ENCODE measurements at places on chromosomes 5 and 9. TPM values are rescaled to one million over a fixed set of nuclear protein-coding genes. Genes with fewer than 3 reads are reported as not detected.

CCNB1 gene
- 17.6 TPM for total RNA-seq

PCDHGB6 gene
- total RNA-seq = 10.2 TPM

SLC25A48 gene
- 0.21 TPM for total RNA-seq

MYOZ3 gene
- total RNA-seq = 4.5 TPM

MRPS30 gene
- 72.4 TPM for total RNA-seq

LMBRD2 gene
- 16.5 TPM for total RNA-seq

F12 gene
- not detected for total RNA-seq

CCL27 gene
- not detected for total RNA-seq

FCN2 gene
- total RNA-seq = 0.46 TPM

DNA sequence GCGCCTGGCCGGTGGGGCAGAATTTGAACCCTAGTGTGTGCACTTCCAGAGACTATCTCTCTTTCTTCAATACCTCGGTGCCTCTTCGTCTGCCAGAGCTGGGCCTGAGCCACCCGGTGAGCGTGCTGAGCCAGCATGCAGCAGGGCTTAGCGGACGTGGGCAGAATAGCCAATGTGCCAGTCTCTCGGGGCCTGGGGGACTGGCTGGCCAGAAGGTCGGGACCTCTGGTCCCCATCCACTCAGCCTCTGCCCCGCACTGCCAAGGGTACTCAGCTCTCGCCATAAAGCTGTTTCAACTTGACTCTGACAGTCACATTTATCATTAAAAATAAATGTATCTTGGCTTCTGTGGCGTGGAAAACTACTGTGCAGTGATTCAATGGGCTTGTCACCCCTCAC, 4.2 kb upstream of the FIBCD1 start:
- peaks cover 16% of the 10 kb centered on the region for H3K4me1 ChIP-seq
- no peak overlapping the region for H3K27ac ChIP-seq
- no peak for DNase-seq
- H3K27me3 ChIP-seq = peaks cover 60% of the 10 kb centered on the region
- no peaks in the 10 kb centered on the region for H3K36me3 ChIP-seq
- H3K4me3 ChIP-seq = no peak overlapping the region

GRCh38 chr9:15856591-15856990, 303.7 kb downstream of the CCDC171 start:
- no peak for DNase-seq
- H3K4me3 ChIP-seq = no peak overlapping the region
- no peaks in the 10 kb centered on the region for H3K36me3 ChIP-seq
- H3K27ac ChIP-seq = no peak overlapping the region
- no peaks in the 10 kb centered on the region for H3K4me1 ChIP-seq
- no peaks in the 10 kb centered on the region for H3K27me3 ChIP-seq

- peaks cover 24% of the 10 kb centered on the region for H3K4me1 ChIP-seq
- DNase-seq = no peak
- H3K36me3 ChIP-seq = no peaks in the 10 kb centered on the region
- H3K27ac ChIP-seq = no peak overlapping the region
- H3K27me3 ChIP-seq = no peaks in the 10 kb centered on the region
Measured at GRCh38 chr5:124454081-124454480, 292.4 kb downstream of the ZNF608 start.

- peak within 1 kb of the TSS; percentile 41 for H3K4me3 ChIP-seq
- no peak within 1 kb of the TSS for H3K27ac ChIP-seq
- DNase-seq = peak; percentile 18
- no peaks in the 10 kb centered on the region for H3K36me3 ChIP-seq
- no peaks in the 10 kb centered on the region for H3K27me3 ChIP-seq
Measured at GRCh38 chr5:16179511-16179935, at the start of gene MARCHF11. Gene MARCHF11 (minus strand): TSS chr5:16179791. CDS start chr5:16179575, 216 bp downstream.

- H3K4me3 ChIP-seq = no peak overlapping the region
- no peak overlapping the region for H3K27ac ChIP-seq
- no peaks in the 10 kb centered on the region for H3K27me3 ChIP-seq
Measured at GRCh38 chr9:89655056-89655989, 50.5 kb downstream of the GADD45G start.

DNA sequence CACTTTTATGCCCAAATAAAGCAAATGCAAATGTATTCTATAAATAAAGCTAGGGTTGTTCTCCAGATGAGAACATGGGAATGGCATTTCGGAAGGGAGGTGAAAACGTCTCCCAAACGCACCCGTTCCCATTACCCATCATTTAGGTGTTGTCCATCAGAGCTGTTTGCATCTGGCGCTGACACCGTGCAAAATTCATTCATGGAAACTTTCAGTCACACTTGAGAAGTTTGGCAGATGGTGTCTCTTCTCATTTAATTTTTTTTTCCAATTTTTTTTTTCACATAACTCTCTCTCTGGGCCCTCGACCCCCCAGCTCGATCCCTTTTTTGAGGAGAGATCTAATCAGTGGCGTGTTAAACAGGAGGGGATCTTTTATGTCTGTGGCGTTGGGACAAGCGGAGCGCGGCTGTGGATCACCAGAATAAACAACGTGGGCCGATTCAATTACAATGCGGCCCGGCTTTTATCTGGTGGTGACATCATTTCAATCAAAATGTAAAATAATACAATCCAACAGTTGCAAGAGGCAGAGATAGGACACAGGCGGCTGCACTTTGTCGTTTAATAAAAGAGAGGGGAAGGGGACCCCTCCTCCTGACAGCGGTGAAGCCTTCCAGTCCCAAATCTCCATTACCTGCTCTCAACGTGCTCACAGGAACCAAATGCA, 246.1 kb upstream of the IRX4 start:
- H3K27me3 ChIP-seq = peaks cover 4% of the 10 kb centered on the region
- no peaks in the 10 kb centered on the region for H3K4me1 ChIP-seq
- no peak for DNase-seq
- H3K4me3 ChIP-seq = no peak overlapping the region
- H3K27ac ChIP-seq = no peak overlapping the region

DNA sequence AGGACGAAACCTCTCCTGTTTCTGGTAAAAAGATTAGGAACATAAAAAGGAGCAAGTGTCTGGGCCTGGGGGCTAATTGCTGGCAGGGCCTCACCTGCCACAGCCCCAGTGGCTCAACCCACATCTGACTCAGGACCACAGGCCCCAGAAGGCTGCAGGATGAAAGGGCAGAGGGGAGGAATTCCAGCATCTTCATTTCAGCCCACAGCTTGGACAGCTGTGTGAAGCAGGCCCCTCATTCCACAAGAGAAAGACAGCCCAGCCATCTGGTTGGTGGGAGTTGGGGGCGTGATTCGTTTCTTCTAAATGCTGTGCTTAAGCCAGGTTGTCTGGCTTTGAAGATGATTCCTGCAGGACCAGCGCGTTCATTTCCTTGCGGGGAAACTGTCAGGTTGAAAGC, 29.1 kb downstream of the NKX2-5 start:
- H3K4me1 ChIP-seq = no peaks in the 10 kb centered on the region
- DNase-seq = no peak
- H3K27ac ChIP-seq = no peak overlapping the region
- no peak overlapping the region for H3K4me3 ChIP-seq

- no peaks in the 10 kb centered on the region for H3K27me3 ChIP-seq
- no peak overlapping the region for H3K4me3 ChIP-seq
Measured at GRCh38 chr5:164362835-164363234, 857.4 kb downstream of the MAT2B start.

DNA sequence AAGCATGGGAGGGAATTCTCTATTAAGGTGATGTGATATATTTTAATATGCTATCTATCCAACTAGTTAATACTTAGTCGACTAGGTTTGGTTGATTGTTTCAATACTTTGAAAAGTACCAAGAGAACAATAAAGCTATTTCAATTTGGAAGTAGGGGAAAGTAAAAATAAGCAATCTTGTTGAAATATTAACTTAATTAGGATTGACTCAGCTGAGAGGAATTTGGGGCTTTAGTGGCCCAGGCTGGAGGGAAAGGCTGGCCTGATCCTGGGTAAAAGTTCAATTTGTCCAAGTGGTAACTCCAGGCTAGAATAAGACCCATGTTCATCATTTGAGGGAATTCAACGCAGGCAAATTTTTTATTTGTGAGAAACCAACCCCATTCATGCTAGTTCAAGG, 48.6 kb downstream of the NMUR2 start:
- H3K27me3 ChIP-seq = no peaks in the 10 kb centered on the region
- no peak for DNase-seq
- H3K4me1 ChIP-seq = no peaks in the 10 kb centered on the region
- H3K36me3 ChIP-seq = no peaks in the 10 kb centered on the region

GRCh38 chr5:174424219-174425053, 299.9 kb upstream of the MSX2 start:
- H3K4me3 ChIP-seq = no peak overlapping the region
- no peak overlapping the region for H3K27ac ChIP-seq
- H3K4me1 ChIP-seq = peaks cover under 1% of the 10 kb centered on the region

GRCh38 chr5:138874771-138875551, at the start of gene LRRTM2:
Gene LRRTM2 (minus strand): TSS chr5:138875335. CDS start chr5:138874911, 424 bp downstream.
- no peak within 1 kb of the TSS for H3K27ac ChIP-seq
- no peaks in the 10 kb centered on the region for H3K27me3 ChIP-seq
- H3K36me3 ChIP-seq = no peaks in the 10 kb centered on the region

- no peaks in the 10 kb centered on the region for H3K27me3 ChIP-seq
- no peak for DNase-seq
- no peak overlapping the region for H3K4me3 ChIP-seq
- no peak overlapping the region for H3K27ac ChIP-seq
- no peaks in the 10 kb centered on the region for H3K4me1 ChIP-seq
Measured at GRCh38 chr5:109916481-109917153, 226.9 kb downstream of the MAN2A1 start.

GRCh38 chr5:137281201-137281600, 217.9 kb downstream of the SPOCK1 start:
- DNase-seq = no peak
- H3K4me3 ChIP-seq = no peak overlapping the region
- H3K4me1 ChIP-seq = peaks cover 16% of the 10 kb centered on the region
- peak overlapping the region; percentile 65 for H3K27ac ChIP-seq
- no peaks in the 10 kb centered on the region for H3K27me3 ChIP-seq
- H3K36me3 ChIP-seq = no peaks in the 10 kb centered on the region

DNA sequence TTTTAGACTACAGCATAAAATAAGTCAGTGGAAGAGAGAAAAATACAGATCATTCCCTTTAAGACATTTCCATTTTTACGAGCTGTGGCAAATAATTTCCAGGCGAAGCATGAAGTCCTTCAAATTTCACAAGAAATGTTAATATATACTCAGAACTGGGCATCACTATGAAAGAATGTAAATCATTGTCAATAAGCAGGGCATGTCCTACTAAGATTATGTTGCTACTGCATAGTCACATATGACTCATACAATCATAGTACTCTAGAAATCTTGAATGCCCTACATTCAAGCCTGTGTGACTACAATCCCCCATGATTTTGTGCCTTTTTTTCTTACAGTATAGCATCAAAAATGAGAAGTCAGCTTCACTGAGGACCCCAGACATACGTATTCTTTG, 485.2 kb upstream of the FTMT start:
- H3K4me1 ChIP-seq = no peaks in the 10 kb centered on the region
- DNase-seq = no peak
- H3K36me3 ChIP-seq = no peaks in the 10 kb centered on the region
- no peaks in the 10 kb centered on the region for H3K27me3 ChIP-seq

DNA sequence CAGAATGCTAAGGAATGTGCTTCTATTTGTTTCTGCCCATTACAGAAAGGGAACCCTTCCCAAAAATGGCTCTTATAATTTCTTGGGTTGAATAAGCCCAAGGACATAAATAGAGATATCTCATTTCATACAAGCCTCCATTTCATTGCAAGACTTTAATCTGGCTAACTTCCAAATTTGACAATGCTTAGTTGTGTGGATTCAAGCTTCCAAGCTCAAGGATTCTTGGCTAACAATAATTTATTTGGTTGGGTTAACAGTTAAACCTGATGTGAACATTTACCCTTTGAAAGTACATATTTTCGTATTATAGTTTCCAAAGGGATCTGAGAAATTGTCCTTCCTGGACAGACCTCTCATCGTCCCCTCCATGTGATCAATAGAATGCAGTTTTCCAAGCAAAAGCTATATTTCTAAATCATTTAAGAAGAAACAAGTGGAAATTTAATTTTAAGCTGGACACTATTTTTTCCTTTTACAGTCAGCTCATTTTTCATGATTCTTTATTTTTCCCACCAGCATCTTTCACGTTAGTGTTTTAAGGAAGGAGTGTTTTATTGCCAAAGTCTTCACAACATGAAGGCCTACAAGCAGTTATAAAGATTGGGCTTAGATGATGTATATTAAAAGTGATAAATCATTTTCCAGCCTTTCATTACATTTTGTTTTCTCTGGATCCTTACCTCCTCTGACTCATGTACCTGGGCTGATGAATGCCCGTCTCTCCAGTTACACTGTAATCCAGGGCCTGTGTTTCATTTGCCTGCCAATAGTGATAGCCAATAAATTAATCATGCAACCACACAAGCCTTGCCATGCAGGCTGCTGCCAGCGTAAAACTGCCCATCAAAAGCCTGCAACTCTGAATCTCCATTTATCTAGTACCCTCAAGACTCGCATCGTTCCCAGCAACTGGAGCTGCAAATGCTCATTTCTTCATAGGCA, 176.7 kb downstream of the NTRK2 start:
- H3K4me3 ChIP-seq = no peak overlapping the region
- no peaks in the 10 kb centered on the region for H3K36me3 ChIP-seq
- H3K27me3 ChIP-seq = no peaks in the 10 kb centered on the region
- H3K27ac ChIP-seq = no peak overlapping the region
- no peaks in the 10 kb centered on the region for H3K4me1 ChIP-seq
- no peak for DNase-seq

DNA sequence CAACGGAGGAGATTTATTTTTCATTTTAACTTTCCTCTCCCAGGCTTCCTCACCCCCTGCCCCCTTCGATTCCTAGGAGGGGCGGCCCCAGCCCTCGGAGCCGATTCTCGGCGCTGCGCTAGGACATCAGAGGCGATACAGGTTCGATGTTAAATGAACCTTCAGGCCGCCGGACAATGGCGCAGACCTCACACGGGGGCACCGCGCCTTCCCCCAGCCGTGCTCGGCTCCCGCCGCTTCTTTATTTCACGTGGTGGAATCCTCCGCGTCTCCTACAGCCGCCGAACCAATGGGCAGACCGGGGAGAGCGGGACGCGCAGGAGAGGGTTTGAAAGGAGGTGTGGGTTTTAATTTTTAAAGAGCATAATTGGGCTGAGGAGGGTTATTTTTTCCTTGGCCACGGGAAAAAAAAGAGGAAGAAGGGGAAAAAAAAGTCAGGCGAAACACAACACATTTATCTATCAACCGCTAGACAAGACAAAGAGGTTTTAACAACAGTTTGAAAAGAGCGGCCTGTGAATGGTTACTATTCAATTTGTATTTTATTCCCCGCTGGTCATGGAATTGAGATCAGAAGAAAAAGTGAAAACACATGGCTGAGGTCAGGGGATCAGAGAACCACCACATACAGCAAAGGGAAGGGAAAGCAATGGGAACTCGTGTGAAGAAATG, 126.8 kb downstream of the TMEM174 start:
- peaks cover 12% of the 10 kb centered on the region for H3K4me1 ChIP-seq
- H3K27me3 ChIP-seq = peaks cover 41% of the 10 kb centered on the region
- H3K4me3 ChIP-seq = no peak overlapping the region
- no peaks in the 10 kb centered on the region for H3K36me3 ChIP-seq
- H3K27ac ChIP-seq = no peak overlapping the region
